ENCODE measurements at places on chromosomes 2 and 18. TPM values are rescaled to one million over a fixed set of nuclear protein-coding genes. Genes with fewer than 3 reads are reported as not detected.

The CIB4 gene
- total RNA-seq = not detected

The LIMS4 gene
- total RNA-seq = not detected

The CPS1 gene
- 14.5 TPM for total RNA-seq

The RNF152 gene
- 25.5 TPM for total RNA-seq

The PLGLB1 gene
- 0.55 TPM for total RNA-seq

The GNLY gene
- not detected for total RNA-seq

The ALKAL2 gene
- not detected for total RNA-seq

The COL4A4 gene
- total RNA-seq = under 0.01 TPM

The CYP26B1 gene
- total RNA-seq = 3.6 TPM

The MARCHF4 gene
- total RNA-seq = 0.72 TPM

The PARD6G gene
- 32.2 TPM for total RNA-seq

The PPM1B gene
- total RNA-seq = 10.0 TPM

The LCT gene
- total RNA-seq = 0.04 TPM

The PCARE gene
- not detected for total RNA-seq

The SNORC gene
- 1.2 TPM for total RNA-seq
